AG10803 (cell line): ENCODE measurements at places on chromosomes 1 and 21.

DNA sequence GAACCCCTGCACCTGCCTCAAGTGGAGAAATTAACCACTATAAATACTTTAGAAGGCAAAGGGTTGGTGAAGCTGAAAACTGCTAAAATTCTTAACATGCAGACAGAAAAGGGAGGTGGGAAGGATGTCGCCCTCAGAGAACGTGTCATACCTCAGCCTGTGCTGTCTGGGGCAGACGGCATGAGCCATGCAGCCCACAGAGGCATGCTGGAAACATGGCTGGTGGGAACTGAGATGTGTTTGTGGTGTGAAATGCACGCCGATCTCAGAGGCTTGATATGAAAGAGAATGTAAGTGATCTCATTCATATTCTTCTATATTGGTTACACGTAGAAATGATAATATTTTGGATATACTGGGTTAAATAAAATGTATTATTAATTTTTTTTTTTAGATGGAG is 16.3 kb downstream of the AGPAT3 start:
- DNase-seq = no peak

- peak; percentile 72 for DNase-seq
Measured at GRCh38 chr1:37682334-37682987, 9.9 kb upstream of the CDCA8 start.

DNA sequence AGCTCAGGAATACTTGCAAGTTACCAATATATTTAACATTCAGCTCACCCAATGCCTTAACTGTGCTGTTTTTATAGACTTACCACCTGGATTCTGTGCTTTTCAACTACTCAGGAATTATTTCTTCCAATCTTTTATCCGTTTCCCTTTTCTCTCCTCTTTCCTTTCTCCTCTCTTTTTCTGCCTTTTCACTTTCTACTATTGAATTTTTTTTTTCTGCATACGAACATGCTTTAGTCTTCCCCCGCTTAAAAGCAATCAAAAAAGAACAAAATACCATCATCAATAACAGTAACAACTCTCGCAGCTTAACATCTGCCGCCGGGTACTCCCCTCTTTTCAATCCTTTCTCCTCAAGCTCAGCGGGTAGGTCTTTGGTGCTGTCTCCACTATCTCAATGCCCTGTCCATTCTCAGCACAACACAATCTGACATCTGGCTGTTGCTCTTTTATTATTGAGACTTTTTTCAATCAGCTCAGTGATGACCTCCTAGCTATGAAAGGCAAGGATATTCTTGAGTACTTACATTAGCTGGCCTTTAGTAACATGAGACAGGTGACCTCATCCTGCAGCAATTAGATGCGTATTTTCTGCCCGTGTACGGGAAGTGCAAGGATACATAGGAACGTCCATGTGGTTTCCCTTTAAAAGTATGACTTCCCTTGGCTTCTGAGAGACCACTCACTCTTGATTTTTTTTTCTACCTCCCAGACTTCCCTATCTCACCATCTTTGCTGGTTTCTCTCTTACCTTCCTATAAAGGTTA is 40.2 kb upstream of the SIPA1L2 start:
- DNase-seq = no peak

GRCh38 chr1:204041232-204041767 is 31.6 kb upstream of the SOX13 start:
- DNase-seq = peak; percentile 8

GRCh38 chr21:29540289-29540688 is 241.6 kb downstream of the BACH1 start:
- no peak for DNase-seq

- no peak for DNase-seq
Measured at GRCh38 chr1:185636848-185637247, 97.3 kb upstream of the HMCN1 start.

DNA sequence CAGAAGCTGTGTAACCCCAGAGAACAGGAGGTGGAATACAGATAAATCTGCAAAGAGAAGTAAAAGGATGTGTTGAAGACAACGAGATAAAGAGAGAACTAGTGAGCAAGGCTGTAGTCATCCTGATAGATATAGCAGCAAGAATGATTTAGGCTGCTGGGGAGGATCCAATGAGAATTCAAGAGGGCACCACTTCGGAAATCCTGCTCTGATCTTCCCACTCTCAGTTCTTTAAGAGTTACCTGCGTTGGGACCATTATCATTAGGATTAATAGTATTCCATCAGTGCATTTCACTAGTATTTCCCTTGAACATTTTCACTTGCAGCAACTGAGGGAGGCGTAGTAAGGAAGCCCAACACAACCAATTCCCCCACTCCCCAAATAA is at the start of gene BRINP3:
Gene BRINP3, minus strand, starts transcription at position 103 of the 387 bp plus-strand sequence.
- no peak for DNase-seq

DNA sequence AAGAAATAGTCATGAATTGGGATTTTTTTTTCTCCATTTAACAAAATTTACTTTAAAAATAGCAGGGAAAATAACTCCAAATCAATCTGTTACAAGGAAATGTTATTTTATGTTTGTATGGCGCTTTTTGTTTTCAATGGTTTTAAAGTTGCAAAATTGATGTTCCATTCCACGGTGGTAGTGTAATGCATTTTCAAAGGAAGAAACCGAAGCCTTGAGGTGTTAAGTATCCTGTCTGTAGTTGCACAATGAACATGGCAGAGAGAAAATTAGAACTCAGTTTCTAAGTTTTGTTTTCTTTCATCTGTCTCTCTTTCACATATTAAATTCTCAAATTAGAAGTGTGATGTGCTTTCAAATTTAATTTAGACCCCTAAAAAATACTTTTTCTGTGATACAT is 841.8 kb downstream of the USP25 start:
- peak; percentile 5 for DNase-seq

DNA sequence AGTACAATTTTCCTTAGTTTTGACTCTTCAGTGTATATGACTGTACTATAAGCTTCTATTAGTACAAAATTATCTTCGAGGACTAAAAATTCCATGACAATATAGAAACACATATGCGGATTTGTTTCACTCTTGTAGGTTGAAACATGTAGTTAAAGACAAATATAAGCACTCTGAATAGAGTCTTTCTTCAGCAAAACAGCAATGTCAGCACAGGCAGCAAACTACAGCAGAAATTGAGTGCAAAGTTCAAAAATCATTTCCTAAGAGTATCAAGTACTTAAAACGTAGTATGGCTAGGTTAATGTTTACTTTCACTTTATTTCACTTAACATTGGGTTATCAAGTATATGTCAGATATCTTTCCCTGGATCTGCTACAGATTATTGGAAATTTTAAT is 106.7 kb downstream of the FAF1 start:
- no peak for DNase-seq

GRCh38 chr1:30727824-30728223 is 4.4 kb upstream of the MATN1 start:
- DNase-seq = no peak

GRCh38 chr1:232291681-232292080 is 338.3 kb downstream of the SIPA1L2 start:
- DNase-seq = no peak

- no peak for DNase-seq
Measured at GRCh38 chr21:24222676-24223075, 1384.6 kb downstream of the MRPL39 start.

- DNase-seq = no peak
Measured at GRCh38 chr1:204549313-204549712, 33.1 kb downstream of the MDM4 start.

DNA sequence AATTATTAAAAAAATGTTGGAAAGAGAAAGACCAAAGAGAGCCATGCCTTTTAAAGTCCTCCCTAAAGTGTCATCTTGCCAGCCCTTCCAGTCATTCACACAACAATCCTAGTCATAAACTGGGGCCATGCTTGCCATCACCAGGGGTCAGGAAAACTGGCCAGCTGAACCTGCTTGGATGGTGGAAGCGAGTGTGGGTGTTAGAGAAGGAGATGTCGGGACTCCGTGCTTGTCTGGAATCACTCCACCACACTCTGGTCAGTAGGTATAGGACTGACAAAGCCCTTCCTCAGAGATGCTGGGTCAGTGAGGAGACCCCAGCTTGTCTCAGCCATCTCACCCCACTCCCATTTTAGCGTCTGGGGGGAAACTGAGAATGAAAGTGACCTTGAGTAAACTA is 3.3 kb upstream of the HAPLN2 start:
- DNase-seq = no peak

DNA sequence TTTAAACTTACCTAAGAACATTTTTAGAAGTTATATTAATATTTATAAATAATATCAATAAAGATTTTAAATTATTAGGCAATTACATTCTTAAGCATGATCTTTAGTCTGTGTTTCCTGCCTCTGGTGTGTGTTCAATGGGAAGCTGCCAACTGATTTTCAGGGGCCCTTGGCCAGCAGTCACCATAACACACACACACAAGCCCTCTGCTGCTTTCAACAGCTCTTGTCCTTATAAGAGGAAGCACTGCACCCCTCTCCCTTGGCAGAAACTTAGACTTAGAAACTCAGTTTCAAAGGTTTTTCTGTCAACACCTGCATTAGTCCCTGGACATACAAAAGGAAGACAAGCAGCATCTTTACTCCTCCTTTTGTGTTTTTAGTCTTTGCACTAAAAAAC is 81.4 kb downstream of the VAV3 start:
- DNase-seq = no peak

GRCh38 chr1:67371043-67371442 is 59.2 kb downstream of the SERBP1 start:
- no peak for DNase-seq
